ENCODE measurements at places on chromosomes 7 and 10.

GRCh38 chr7:139639563-139639962, 116.1 kb downstream of the CLEC2L start:
- no peak for DNase-seq

- no peak for DNase-seq
Observed at GRCh38 chr10:11367505-11367904, 243.9 kb downstream of the USP6NL start.

DNA sequence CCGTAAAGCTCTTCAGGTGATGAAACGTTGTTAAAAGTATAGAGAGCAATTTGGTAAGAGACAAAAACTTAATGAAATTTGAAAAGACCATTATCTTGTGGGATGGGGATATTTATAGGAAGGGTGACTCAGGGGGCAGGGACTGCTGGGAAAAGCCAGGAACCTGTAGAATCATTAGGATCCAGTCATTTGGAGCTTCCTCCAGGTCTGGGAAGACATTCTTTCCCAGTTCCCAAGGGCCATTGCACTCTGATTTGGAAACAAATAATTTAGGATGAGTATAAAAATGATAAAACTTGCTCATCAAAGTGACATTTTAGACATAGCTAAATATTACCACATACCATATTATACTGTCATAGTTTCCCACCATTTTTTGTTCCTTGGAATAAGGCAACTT, 143.9 kb downstream of the PFKFB3 start:
- DNase-seq, result no peak

GRCh38 chr7:54811846-54812254, 52.8 kb upstream of the SEC61G start:
- no peak for DNase-seq

DNA sequence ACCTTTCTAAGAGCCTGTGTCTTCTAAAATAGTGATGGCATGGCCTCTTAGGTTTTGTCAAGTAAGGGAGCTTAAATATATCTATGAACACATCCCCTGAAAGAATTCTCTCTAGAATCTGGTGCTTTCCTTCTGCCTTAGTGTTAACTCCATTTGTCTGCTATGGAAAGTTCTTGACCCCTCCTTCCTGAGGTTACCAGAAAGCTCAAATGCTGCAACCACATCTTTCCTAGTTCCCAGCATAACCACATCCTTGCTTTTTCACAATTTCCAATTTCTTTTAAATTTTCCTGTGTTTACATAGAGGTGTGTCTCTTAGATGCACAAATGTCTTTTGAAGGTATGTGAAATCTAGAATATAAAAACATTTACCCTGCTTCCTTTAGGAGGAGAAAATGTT, 16.4 kb upstream of the GSDME start:
- no peak for DNase-seq

DNA sequence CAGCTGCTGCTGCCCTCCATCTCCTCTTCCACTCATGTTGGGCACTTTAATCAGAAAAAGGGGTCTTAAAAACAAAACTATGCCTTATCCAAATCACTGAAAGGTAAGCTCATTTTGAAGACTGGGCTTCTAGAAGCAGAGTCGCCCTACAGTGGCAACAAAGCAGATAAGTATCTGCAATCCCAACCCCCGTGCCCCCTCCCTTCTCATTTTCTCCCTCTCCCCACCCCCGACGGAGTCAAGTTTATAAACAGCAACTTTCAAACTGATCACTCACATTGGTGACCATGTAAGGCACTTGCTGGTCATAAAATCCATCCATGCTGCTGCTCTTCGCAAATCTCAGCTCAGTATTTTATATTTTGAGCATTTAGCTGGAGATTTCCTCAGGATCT, 738 bp downstream of the ETV1 start:
- DNase-seq, result no peak

DNA sequence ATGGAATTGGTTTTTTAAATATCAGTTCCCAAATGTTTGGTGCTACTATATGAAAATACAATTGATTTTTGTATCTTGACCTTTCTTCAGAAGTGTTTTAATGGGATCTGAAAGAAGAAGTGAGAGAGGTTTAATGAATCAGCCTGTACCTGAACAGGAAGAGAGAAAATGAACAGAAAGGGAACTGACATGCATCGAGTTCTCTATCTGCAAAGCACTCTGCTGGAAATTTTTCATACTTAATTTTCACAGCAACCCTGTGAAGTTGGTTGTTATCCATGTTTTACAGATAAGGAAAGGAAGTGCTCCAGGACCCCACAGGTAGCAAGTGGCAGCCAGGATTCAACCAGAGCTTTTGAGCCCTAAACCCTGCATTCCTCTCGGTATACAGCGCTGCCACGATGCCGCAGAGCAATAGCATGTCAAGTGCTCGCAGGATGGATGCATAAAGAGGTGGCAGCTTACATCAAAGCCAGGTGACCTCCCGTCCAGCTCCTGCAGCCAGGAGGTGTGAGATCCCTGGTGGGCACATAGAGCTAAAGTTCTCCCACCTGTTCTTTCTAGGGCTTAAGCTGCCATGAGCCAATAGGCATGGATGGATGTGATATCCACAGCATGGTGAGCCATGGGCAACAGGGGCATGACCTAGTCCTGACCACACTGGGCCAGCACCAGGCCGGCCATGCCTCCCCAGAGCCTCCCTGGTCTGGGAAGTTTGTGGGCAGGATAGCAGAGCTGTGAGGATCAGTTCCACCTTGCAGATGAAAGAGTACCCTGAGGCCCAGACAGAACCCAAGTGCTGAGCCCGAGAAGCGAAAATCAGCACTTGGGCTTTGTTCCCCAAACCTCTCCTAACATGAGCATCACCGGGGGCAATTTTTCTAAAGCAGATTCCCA, 57.2 kb downstream of the CALML3 start:
- DNase-seq, result no peak

DNA sequence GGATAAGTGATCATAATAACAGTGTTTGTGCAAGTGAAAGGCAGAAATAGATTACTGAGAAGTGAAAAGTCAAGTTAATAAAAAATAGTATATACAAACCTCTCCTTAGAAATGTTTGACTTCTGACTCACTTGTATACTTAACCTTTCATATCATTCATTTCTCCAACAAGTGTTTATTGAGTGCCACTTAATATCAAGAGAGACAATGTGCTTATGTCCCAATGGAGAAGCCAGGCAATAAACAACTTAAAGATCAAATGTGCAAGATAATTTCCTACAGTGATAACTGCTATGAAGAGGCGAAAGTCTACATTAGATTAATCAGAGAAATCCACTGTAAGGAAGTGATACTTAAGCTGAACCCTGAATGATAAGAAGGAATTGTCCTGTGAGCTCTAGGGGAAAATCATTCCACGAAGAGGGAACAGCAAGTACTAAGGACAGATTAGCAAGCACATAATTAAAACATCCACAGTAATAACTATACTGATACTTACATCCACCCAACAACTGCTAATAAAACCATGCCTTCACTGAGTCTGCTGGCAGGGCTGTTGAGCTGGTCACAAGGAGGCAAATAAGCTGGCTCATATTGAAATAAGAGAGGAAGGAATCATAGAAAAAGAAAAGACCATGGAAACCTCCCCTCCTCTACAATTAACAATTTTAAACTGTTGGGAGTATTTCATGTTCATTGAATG, 203.5 kb downstream of the CTNNA3 start:
- no peak for DNase-seq

DNA sequence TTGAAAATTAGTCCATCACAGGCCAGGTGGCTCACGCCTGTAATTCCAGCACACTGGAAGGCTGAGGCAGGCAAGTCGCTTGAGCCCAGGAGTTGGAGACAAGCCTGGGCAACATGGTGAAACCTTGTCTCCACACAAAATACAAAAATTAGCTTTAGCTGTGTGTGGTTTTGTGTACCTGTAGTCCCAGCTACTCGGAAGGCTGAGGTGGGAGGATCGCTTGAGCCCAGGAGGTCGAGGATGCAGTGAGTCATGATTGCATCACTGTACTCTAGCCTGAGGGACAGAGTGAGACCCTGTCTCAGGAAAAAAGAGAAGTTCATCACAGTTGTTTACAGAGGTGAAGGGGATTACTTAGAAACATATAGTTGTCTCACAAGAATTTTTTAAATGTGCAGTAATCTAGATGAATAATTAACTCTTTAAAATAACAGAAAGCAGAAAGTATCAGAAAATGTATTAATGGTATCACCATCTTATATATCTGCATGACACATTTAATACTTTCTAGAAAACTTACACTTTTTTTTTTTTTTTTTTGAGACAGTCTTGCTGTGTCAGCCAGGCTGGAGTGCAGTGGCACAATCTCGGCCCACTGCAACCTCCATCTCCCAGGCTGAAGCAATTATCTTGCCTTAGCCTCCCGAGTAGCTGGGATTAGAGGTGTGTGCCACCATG, 8.9 kb downstream of the LCOR start:
- no peak for DNase-seq

GRCh38 chr10:86954681-86955500, 2.5 kb downstream of the MMRN2 start:
- DNase-seq, result no peak

DNA sequence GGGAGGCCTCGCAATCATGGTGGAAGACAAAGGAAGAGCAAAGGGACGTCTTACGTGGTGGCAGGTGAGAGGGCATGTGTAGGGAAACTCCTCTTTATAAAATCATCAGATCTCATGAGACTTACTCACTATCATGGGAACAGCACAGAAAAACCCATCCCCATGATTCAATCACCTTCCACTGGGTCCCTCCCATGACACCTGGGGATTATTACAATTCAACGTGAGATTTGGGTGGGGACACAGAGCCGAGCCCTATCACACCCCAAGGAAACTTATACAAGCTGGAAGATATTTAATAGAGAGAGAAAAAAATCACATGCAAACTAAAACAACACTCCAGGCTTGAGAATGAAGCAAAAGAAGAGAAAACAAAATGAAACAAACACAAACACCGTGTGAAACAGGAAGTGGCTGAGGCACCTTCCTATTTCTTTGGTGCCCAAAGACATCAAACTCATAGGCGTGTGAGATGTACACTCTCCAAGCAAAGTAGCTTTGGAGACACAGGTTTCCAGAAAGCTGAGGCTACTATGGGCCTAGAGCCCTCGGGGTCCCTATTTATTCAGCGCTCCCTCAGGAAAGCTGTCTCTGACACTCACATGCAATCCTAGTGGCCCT, 97.2 kb downstream of the PRKCQ start:
- no peak for DNase-seq

- DNase-seq, result no peak
Observed at GRCh38 chr7:40773656-40774055, 638.9 kb downstream of the SUGCT start.

GRCh38 chr10:99540306-99540656, 7.5 kb downstream of the NKX2-3 start:
- no peak for DNase-seq

GRCh38 chr7:30584965-30585364, 9.7 kb upstream of the GARS1 start:
- DNase-seq, result no peak

DNA sequence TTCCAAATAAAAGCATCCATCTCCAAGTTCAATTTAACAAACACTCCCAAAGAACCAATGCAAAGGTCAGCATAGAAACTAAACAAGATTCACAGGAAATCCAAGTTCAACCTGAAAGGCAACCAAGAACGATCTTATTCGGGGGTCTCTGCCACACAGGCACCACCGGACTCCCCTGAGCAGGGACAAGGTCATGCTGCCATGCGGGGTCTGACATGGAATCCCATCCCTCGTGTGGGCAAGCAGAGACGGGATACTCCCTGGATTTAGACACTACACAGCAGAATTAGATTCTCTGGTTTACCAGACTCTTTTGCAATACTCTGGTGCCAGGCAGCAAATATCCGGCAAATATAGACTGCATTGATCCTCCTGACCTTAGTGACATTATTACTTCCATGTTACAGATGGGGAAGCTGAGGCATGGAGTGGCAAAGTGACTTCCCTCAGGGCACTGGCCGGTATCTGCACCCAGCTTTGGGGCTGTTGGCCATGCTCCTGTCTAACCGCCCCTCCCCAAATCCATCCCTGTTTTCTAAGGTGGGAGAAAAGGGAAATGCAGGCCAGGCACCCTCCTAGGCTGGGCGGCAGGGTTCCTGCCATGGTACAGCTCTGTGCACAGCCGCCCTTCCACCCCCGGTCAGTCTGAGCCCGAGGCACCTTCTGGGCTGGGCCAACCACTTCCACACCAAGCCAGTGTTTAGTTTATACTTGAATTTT, 111.8 kb downstream of the VIPR2 start:
- no peak for DNase-seq

- DNase-seq, result no peak
Observed at GRCh38 chr10:44724415-44725174, 186.5 kb upstream of the TMEM72 start.

DNA sequence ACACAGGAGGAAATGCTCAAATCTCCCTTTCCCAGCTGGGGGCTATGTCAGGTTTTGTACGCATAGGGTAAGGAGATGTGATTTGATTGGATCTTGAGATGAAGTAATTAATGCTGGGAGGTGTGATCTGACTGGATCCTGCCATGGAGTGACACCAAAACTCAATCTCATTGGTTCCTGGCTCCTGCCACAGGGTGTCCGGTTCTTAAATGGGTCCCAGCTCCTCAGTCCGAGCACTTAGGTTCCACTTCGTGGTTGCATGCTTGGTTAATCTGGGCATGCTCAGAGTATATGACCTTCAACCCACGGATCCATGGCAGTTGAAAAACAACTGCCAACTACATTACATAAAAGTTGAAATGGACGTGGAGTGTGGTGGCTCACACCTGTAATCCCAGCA, 3.1 kb upstream of the ZNF12 start:
- no peak for DNase-seq

DNA sequence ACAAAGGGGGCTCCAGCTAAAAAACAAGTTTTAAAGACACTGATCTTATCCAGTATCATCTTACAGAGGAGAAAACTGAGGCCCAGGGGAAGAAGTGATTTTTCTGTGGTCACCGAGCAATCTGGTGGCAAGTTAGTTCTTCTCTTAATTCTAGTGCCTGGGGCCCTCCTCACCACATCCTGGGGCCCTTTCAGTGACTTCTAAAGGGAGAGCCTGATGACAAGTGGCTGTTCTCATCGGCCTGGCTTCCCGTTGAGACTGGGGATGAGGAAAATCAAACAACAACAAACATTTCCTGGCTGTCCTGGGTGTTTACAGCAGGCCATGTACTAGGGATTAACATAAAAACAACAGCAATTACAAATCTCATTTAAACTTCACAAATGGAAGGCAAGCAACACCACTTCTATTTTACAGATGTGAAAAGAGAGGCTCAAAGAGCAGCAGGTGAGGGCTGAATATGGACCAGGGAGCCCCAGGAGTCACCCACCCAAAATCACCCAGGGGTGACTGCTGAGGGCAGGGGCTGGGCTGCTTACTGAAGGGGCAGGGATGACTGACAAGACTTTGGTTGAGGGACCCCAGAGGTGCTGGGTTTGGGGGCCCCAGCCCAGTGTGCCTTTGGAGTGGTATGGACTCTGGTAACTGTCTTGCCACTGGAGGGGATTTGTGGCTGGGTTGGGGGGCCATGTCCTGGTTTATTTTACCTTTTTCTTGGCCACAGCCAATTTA, 24.7 kb upstream of the MTPAP start:
- DNase-seq, result no peak

DNA sequence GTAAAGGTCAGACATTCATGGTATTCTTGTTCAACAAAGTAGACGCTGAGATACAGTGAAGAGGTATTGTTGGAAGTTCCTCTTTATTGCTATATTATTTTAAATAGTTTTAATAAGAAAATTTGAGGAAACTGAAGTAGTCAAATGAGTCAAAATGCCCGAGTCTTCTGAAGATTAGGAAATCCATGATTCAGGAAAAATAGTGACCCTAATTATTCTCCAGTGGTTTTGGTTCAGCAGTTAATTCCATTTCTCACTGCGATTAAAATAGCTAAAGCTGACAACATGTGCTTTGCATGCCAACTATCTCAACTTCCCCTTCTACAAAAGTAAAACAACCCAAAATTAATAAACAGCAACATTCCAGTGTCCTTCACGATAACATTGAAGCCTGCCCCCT, 32.7 kb upstream of the PFKP start:
- DNase-seq, result no peak

GRCh38 chr7:67716729-67717128, 720.1 kb downstream of the TYW1 start:
- no peak for DNase-seq
